ENCODE measurements at places on chromosomes 3 and 15.
A peak's percentile ranks its signal among the peaks of the same experiment; 100 is the strongest.

DNA sequence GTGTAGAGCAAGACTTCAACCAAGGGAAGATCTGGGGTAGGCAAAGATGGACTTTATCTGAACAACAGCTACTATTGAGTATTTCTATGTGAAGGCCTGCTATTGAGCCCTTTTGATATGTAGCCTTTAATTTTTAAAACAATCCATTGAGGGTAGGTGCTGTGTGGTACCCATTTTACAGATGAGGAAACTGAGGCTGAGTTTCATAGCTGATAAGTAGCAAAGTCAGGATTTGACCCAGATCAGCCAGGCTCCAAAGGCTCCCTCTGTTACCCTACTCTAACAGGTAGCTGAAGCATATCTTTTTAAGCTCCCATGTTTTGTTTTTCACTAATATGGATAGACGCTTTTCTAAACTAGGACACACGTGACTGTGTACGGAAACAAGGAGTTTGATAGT lies 2.4 kb upstream of the FGD5 start:
- no peak for DNase-seq

DNA sequence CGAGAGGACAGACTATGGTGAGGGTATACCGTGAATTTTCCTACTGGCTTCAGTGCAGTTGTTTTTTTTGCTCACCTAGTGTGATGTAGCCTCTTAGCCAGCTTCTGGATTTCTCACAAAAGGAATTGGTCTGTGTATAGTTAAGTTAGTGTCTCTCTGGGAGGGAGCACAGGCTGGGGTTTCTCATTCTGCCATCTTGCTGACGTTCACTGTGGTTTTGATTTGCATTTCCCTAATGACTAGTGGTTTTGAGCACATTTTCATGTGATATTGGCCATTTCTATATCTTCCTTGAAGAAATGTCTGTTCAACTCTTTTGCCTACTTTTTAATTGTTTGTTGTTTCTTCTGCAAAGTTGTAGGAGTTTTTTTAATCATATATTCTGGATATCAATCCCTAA lies 2.2 kb upstream of the CD86 start:
- DNase-seq, result no peak

DNA sequence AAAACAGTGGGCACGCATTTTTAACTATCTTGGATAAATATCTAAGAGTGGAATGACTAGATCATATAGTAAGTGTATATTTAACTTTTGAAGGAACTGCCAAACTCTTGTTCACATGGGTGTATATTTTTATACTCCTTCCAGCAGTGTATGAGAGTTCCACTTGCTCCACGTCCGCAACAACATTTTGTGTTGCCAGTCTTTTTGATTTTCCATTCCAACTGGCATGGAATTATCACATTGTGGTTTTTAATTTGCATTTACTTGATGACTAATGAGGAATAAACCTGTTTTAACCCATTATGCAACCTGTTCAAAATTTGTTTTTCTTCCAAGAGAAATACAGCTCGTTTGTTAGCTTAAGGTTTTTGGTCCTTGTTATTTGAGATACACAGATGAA lies 51.6 kb downstream of the ZNF621 start:
- no peak for DNase-seq

- DNase-seq, result no peak
Measured at GRCh38 chr3:101104321-101104720, 111.1 kb upstream of the ABI3BP start.

DNA sequence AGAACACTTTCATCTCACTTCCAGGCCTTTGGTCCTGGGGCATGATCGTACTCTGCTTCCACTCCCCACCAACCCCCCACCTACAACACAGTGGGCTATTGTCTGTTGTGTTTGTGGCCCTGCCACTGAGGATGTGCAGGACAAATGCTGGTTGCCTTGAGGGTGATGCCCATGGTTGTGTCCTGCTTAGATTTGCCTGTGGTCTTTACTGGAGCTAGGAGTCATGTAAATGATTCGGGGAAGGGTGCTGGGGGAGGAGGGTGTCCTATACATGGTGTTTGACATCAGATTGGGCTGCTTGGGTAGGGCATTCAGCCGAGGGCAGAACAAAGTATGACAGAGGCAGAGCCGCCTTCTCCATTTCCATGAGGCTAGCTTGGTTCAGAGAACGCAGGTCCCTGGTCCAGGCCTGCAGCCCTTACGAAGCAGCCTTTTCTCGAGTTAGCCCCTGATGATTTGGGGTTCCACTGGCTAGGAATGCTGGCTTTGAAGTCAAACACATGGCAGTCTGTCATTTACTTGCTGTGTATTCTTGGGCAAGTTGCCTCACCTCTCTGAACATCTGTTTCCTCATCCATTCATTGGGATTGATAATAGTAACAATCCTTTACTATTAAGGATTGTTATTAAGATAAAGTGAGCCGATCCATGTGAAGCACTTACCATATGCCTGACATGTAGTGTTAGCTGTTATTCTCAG lies 6.9 kb downstream of the CORO2B start:
- no peak for DNase-seq

- no peak for DNase-seq
Measured at GRCh38 chr3:171396048-171396447, 64.2 kb downstream of the TNIK start.

DNA sequence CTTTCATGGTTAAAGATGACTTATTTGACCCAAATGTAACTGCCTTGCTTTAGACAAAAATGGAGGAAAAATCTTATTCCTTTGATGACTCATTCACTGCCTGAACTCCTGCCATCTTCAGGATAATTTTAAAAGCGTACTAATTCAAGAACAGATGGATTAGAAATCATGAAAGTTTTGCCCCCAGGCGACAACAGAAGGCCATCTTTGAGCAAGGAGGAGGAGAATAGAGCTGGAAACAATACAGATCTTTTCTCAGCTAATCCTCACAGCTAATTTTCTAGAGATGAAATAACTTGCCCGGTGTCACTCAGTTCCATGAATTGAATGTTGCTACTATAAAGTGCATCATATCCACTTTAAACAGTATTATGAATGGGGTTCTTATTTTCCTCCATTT lies 324.7 kb upstream of the RARB start:
- DNase-seq, result no peak

- no peak for DNase-seq
Measured at GRCh38 chr3:31755926-31756658, 223.4 kb downstream of the STT3B start.

DNA sequence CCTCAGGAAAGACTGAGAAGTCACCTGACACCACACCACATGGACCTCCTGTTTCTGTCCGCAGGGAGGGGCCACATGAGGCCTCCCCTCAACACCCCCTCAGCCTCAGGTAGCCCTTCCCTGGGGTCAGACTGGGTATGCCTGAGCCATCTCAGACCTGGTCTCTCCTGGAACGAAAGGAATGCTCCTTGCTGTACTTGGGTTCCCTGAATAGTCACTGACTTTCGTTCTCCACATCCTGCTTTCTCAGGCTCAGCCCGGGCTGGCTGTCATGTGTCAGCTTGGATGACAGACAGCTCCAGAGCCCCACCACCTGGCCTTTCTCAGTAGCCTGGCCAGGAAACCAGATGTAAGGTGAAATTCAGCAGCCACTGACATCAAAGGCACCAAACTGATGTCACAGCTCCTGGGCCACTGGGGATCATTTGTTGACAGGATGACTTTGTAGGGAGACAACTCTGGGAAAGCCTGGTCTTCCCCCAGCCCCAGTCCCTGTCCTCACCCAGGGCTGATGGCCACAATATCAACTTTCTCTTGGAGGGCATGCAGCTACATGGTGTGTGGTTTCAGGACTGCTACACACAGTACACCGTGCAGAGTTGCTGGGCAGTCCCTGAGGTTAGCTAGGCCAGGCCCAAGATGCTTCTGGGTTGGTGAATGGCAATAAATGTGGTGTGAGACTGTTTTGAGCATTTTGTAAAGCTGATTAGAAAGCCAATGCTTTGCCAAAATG lies 141.4 kb upstream of the MRPS22 start:
- DNase-seq, result no peak

DNA sequence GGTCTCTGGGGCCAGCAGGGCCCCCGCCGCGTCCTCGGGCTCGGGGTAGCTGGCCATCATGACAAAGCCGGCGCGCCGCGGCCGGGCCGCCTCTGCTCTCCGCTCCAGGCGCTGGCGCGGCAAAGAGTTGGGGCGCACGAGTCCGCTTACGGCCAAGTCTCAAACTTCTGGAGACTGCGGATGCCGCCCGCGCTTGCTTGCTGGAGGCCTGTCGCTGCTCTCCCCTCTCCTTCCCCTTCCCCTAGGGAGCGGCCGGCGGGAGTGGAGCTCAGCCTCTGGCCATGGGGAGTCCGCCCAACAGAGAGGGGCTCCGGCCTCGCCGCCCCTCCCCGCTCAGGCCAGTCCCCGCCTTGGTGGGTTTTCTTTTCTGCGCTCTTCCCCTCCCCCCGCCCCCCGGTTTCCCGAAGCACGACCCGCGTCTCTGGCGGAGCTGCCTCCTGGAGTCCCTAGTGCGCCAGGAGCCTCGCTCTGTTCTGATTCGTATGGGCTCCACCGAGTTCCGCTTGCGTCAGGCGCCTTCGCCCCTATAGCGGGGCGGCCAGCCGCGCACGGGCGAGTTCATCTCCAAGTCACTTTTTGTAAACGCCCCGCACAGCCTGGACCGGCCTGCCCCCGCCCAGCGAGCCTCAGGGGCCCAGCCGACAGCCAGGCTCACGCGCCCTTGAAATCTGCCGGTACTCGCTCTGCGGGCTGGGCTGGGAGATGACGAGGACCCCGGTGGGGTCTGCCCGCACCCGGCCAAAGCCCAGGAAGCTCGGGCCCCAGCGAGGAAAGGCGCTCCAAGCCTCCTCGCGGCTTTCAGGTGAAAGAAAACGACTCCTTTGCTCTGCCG lies at the start of the genes FOXL2 and FOXL2NB:
TSS of gene FOXL2 (minus strand) at position 475 of the 832 bp plus-strand sequence. CDS start at position 60, 415 bp downstream.
TSS of gene FOXL2NB (plus strand) at position 555 of the 832 bp plus-strand sequence. CDS start at position 703, 148 bp downstream.
- DNase-seq, result no peak

GRCh38 chr15:96695426-96695825 lies 364.9 kb downstream of the NR2F2 start:
- no peak for DNase-seq

DNA sequence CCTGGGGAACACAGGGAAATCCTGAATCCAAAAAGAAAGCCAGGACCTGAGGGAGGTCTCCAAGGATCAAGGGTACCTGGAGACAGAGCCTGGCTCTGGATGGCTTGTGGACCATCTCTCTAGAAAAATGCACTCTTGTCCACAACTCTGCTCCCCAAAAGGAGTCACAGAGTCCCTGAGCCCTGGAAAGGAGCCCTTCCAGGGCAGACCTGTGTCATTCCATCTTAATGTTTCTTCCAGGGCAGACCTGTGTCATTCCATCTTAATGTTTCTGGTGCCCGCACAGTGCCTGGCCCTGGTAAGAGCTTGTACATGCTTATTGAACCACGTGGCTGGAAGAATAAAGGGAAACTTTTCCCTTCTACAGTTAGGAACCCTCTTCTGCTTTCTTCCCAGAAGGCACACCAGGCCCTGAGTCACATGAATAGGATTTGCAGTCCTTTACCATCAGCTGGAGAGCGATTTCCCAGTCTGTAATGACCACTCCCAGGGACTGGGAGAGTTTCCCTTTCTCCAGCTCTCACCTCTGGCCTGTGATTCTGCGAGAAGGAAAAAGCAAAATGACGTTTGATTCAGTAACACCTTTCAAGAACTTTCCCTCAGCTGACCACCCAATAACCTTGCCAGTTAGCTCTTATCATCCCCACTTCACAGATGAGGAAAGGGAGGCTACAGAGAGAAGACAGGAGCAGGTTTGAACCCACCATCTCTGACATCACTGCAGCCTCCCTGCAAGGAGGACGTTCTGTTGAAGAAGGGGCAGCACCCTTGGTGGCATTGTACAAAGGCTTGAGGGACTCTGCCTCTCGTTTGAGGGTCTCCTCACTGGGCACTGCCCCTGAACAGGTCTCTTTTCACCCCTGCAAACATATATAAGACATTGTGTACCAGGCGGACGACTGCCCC lies 35.8 kb upstream of the SLCO2A1 start:
- DNase-seq, result no peak

DNA sequence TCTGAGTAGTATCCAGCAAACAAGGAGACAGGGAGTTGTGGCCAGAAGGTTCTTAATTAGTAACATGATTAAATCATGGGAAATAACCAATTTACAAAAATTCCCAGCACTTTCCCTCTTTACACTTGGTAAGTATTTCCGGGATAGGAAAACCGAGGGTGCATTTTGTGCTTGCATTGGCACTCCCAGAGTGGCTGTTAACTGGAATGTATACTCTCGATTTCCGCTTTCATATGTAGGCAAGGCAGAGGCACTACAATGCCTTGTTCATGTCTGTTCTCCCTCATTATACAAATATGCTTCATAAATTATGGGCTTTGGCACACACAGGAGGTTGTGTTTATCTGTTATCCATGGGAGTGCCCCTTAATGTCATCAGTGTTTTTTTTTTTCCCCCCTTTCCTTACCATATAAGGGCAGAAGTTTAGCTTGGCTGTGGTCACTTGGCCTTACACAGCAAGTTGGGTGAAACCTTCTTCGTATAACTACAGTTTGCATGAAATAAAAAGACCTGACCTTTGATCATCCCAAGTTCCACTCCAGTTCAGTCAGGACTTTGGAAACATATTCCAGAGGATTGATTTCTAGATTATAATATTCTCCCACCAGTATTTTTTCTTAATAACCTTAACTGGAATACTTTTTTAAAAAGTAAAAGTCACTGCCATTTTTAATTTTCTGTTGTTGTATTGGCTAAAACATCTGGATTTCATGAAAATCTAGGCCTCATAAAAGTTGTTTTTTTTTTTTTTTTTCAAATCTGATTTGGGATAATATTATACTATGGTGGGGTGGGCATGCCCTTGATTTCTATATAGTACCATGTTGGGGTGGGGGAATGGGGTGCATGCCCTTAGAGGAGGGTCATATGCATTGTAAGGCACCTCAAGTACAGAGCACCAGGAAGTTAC lies 8.9 kb downstream of the TPM1 start:
- peak; percentile 86 for DNase-seq

Data from hematopoietic multipotent progenitor cell treated with erythropoietin and hydrocortisone succinate and interleukin-3 and kit ligand, for 15 days (in vitro differentiated cells).